Body of pancreas (tissue), 4 donors: ENCODE measurements at places on chromosomes 1 and 21.

- H3K4me3 ChIP-seq: no peak overlapping the region
- no peak for DNase-seq
- H3K27ac ChIP-seq: no peak overlapping the region
- no peaks in the 10 kb centered on the region for H3K27me3 ChIP-seq
- no peaks in the 10 kb centered on the region for H3K36me3 ChIP-seq
- H3K4me1 ChIP-seq: no peaks in the 10 kb centered on the region
Measured at GRCh38 chr1:96365596-96366390, 355.8 kb upstream of the PTBP2 start.

GRCh38 chr21:45293726-45294401 is 6.2 kb upstream of the POFUT2 start:
- peak overlapping the region; percentile 53 for H3K27ac ChIP-seq
- H3K27me3 ChIP-seq: no peaks in the 10 kb centered on the region
- no peak overlapping the region for H3K4me3 ChIP-seq

DNA sequence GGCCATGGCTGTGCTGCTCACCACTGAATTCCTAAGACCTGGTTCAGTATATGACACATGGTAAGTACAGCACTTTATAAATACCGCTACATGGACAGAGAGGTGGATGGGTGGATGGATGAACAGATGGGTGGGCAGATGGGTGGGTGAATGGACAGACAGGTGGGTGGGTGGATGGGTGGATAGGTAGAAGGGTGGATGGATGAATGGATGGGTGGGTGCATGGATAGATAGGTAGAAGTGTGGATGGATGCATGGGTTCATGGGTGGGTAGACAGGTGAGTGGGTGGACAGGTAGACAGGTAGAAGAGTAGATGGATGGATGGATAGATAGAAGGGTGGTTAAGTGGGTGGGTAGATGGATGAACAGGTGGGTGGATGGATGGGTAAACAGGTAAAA is 54.8 kb downstream of the TMCO4 start:
- peaks cover 10% of the 10 kb centered on the region for H3K36me3 ChIP-seq
- no peak overlapping the region for H3K4me3 ChIP-seq
- H3K4me1 ChIP-seq: no peaks in the 10 kb centered on the region

DNA sequence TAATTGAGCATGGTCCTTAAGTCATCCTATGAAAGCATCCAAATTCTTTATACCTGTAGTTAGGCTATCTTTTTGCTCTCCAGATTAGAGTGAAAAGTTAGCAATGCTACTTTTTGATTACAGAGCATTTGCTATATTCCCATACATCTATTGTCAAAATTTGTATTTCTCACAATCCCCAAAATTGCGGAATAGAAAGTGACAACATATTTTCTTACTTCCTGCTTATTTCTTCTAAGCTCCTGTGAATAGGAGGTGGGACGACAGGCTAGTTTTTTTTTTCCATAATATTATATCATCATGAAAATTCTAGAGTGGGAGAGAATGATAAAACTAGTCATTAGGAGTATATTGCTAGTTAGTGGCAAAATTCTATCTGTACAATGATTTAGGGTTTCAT is 264.0 kb upstream of the DPYD start:
- no peak for DNase-seq
- H3K4me3 ChIP-seq: no peak overlapping the region
- H3K27me3 ChIP-seq: no peaks in the 10 kb centered on the region
- no peaks in the 10 kb centered on the region for H3K36me3 ChIP-seq
- no peak overlapping the region for H3K27ac ChIP-seq
- no peaks in the 10 kb centered on the region for H3K4me1 ChIP-seq

DNA sequence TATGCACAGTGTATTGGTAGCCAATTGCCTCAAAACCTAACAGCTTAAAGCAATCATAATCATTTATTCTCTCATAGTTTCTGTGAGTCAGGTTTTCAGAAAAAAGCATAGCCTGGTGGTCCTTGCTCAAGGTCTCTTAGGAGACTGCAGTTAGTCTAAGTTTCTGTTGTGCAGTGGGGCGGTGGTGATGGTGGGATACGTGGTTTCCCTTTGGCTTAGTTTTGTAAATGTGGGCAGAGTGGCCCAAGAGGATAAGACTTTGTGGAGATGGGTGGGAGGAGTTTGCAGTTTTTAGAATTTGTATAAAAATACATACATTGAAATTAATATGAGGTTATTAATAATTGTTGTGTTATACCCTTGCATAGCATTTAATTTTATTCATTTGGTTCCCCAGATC is 68.6 kb downstream of the NOS1AP start:
- no peak overlapping the region for H3K27ac ChIP-seq
- no peaks in the 10 kb centered on the region for H3K27me3 ChIP-seq
- no peaks in the 10 kb centered on the region for H3K36me3 ChIP-seq
- no peak overlapping the region for H3K4me3 ChIP-seq
- DNase-seq: no peak

DNA sequence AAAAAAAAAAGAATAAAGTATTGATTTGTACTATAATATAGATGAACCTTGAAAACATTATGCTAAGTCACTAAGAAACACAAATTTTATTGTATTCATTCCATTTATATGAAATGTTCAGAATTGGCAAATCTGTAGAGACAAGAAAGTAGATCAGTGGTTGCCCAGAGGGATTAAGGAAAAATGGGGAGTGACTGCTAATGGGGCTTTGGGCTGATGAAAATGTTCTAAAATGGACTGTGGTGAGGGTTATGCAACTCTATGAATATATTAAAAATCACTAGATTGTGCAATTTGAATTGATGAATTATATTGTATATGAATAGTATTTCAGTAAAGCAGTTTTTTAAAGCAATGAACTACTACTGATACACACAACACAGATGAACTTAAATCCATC is 10.0 kb downstream of the GDAP2 start:
- H3K27ac ChIP-seq: no peak overlapping the region
- DNase-seq: no peak
- H3K27me3 ChIP-seq: no peaks in the 10 kb centered on the region
- no peak overlapping the region for H3K4me3 ChIP-seq

DNA sequence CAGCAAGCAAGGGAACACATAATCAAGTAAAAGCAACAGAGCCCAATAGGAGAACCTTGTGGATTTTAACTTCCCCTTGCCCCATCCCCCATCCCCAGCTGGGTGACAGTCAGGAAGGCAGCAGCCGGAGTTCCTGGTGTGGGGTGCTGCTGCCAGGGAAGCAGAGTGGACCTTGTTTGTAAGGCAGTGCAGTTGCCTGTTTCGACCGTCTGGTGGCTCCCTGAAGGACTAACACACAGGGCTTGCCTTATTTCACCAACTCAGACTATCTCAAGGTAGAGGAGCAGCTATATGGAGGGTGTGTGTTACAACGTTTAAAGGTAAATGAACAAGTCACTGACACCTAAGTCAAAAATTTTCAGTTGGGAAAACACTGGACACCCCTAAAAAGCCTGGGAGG is 6.6 kb downstream of the KRTAP10-8 start:
- no peak overlapping the region for H3K27ac ChIP-seq
- no peak for DNase-seq
- no peaks in the 10 kb centered on the region for H3K36me3 ChIP-seq
- no peak overlapping the region for H3K4me3 ChIP-seq

DNA sequence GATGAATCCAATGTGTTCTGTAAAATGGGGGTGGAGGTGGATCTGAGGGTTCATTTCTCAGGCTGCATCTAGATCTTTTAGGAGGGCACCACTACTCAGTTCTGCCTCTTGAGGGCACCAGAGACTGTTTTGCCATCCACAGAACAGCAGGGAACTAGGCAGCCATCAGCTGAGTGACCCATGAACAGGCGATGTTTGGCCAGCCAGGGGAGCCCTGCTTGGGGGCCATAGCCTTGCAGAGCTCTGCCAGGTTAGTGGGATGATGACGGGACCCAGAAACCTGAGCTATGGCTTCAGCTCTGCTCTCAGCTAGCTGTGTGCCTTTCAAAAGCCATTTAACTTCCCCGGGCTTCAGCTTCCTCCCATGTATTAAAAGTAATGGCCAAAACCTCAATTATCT is 13.4 kb upstream of the NOS1AP start:
- H3K4me1 ChIP-seq: no peaks in the 10 kb centered on the region
- H3K36me3 ChIP-seq: no peaks in the 10 kb centered on the region
- peak; percentile 75 for DNase-seq

- peaks cover 36% of the 10 kb centered on the region for H3K36me3 ChIP-seq
- H3K27me3 ChIP-seq: no peaks in the 10 kb centered on the region
- peaks cover 6% of the 10 kb centered on the region for H3K4me1 ChIP-seq
- H3K4me3 ChIP-seq: no peak overlapping the region
- DNase-seq: no peak
Measured at GRCh38 chr1:46558141-46558963, 6.9 kb upstream of the KNCN start.

DNA sequence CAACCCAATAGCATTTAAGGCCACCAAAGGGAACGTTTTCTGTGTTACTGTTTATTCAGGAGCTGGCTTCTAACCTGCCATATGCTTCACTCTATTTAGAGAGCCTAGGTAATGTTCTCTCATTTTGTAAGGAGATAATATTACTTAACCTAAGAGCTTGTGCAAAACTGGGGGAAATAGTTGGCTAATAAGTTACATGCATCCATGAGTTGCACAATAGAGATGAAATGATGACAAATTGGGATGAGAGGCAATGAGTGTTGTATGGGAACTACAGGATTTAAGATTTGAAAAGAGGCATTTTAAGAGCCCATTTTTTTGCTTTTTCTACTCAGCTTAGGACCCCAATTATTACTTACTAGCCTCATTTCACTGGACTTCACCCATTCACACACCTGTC is 151.0 kb downstream of the ST6GALNAC3 start:
- no peaks in the 10 kb centered on the region for H3K36me3 ChIP-seq
- H3K27ac ChIP-seq: no peak overlapping the region
- H3K4me1 ChIP-seq: peaks cover 4% of the 10 kb centered on the region
- no peak for DNase-seq
- H3K4me3 ChIP-seq: no peak overlapping the region

DNA sequence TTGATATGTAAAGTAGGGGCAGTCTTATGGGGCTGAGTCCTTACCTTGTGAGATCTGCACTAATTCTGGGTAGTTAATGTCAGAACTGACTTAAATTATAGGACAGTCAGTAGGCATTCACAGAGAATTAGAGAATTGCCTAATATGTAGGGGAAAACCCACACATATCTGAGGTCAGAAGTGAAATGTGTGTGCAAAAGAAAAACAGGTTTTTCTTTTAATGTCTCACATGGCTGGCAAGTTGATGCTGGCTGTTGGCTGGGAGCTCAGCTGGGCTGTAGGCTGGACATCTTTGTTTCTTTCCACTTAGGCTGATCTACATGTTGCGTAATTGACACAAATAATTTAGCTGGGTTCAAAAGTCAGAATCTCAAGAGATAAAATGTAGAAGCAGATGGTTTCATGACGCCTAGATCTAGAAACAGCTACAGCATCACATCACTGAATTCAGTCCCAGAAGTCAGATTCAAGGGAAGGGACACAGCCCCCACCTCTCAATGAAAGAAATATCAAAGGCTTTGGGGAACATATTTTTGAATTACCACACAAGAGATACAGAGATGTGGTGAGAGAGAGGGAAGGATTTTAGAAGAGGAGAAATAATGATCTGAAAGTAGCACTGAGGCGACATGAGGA is 98.9 kb downstream of the TNFSF18 start:
- peak; percentile 26 for DNase-seq
- H3K4me1 ChIP-seq: no peaks in the 10 kb centered on the region
- H3K4me3 ChIP-seq: no peak overlapping the region
- no peaks in the 10 kb centered on the region for H3K27me3 ChIP-seq
- no peak overlapping the region for H3K27ac ChIP-seq

- H3K4me1 ChIP-seq: no peaks in the 10 kb centered on the region
- no peak for DNase-seq
- no peaks in the 10 kb centered on the region for H3K36me3 ChIP-seq
- no peaks in the 10 kb centered on the region for H3K27me3 ChIP-seq
Measured at GRCh38 chr1:222940095-222940494, 125.3 kb downstream of the DISP1 start.

DNA sequence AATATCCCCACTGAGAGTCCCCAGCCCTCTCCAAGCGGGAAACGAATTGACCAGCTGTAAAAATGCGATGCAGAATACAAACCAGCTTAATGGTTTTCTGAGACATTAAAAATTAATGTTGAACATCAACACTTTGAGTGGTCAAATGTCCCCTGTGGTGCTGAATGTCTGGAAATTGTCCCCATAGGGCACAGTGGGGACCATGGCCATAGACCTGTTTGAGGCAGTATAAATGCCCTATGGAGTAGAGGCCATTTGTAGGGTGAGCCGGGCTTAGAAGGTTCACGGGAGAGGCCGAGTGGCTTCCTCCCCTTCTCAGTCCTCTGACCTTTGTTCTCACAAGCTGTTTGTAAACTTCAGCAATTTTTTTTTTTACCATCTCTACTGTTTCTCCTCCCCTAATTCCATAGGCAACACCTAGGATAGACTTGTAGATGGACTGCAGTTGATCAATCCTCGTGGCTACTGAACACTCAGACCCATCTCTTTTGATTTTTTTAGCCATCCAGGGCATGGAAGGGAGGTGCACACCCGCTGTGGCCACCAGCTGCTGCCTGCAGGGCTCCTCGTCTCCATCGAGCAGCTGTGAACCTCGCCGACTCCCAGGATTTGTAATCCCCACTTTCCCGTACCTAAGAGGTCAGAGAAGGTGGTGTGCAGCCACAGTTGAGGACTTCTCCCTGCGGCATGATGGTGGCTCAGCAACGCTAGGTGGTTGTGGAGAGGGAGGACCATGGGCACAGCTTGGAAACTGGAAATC is 41.0 kb downstream of the KAZN start:
- no peak overlapping the region for H3K4me3 ChIP-seq
- H3K36me3 ChIP-seq: no peaks in the 10 kb centered on the region
- H3K27me3 ChIP-seq: no peaks in the 10 kb centered on the region
- no peak overlapping the region for H3K27ac ChIP-seq

- no peak overlapping the region for H3K27ac ChIP-seq
- no peaks in the 10 kb centered on the region for H3K36me3 ChIP-seq
- no peaks in the 10 kb centered on the region for H3K4me1 ChIP-seq
- no peak for DNase-seq
Measured at GRCh38 chr1:83705091-83705490, 293.8 kb downstream of the TTLL7 start.

DNA sequence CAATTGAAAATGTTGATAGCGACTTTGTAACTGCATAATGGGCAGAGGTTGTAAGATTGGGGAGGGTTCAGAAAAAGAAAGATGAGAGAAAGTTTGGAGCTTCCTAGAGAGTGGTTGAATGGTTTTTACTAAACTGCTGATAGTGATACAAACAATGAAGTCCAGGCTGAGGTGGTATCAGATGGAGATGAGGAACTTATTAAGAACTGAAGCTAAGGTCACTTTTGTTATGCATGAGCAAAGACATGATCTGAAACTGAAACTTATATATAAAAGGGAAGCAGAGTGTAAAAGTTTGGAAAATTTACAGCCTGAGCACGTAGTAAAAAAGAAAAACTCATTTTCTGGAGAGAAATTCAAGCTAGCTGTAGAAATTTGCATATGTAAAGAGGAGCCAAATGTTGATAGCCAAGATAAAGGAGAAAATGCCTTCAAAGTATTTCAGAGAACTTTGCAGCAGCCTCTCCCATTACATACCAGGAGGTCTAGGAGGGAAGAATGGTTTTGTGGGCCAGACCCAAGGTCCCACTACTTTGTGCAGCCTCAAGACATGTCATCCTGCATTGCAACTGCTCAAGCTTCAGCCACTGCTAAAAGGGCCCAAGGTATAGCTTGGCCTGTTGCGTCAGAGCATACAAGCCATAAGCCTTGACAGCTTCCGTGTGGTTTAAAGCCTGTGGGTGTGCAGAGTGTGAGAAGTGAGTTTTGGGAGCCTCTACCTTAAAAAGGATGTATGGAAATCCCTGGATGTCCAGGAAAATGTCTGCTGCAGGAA is 843.9 kb downstream of the AMY1C start:
- DNase-seq: no peak
- no peaks in the 10 kb centered on the region for H3K4me1 ChIP-seq
- H3K27me3 ChIP-seq: no peaks in the 10 kb centered on the region
- H3K36me3 ChIP-seq: no peaks in the 10 kb centered on the region
- no peak overlapping the region for H3K4me3 ChIP-seq
- no peak overlapping the region for H3K27ac ChIP-seq
